ENCODE measurements at places on chromosomes 5 and 9.

GRCh38 chr9:27445057-27445595 is 79.0 kb upstream of the IFNK start:
- no peak for DNase-seq

GRCh38 chr9:84339962-84340361 is 596 bp downstream of the SLC28A3 start:
- DNase-seq = no peak

GRCh38 chr5:31757806-31758205 is 118.9 kb downstream of the PDZD2 start:
- no peak for DNase-seq

- DNase-seq = no peak
Observed at GRCh38 chr5:125584140-125584520, 837.7 kb upstream of the ZNF608 start.

- DNase-seq = no peak
Observed at GRCh38 chr5:173664154-173664526, 47.7 kb upstream of the BOD1 start.

DNA sequence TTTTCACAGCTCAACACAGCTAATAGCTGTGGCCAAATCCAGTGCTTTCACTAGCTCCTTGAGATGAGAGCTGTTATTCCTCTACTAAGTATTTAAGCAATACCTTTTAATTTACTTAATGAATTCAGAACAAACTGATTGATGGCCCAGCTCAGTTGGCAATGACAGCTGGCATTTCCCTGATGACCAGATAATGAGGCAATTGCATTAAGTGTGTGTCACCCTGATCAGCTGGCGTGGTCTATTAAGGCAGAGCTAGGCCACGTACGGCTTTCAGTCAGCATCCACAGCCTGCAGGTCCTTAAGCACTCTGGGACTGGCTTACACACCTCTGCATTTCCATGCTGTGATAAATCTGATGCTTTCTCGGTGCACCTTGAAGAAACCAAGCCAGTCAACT is 34.4 kb downstream of the TTLL11 start:
- DNase-seq = no peak

DNA sequence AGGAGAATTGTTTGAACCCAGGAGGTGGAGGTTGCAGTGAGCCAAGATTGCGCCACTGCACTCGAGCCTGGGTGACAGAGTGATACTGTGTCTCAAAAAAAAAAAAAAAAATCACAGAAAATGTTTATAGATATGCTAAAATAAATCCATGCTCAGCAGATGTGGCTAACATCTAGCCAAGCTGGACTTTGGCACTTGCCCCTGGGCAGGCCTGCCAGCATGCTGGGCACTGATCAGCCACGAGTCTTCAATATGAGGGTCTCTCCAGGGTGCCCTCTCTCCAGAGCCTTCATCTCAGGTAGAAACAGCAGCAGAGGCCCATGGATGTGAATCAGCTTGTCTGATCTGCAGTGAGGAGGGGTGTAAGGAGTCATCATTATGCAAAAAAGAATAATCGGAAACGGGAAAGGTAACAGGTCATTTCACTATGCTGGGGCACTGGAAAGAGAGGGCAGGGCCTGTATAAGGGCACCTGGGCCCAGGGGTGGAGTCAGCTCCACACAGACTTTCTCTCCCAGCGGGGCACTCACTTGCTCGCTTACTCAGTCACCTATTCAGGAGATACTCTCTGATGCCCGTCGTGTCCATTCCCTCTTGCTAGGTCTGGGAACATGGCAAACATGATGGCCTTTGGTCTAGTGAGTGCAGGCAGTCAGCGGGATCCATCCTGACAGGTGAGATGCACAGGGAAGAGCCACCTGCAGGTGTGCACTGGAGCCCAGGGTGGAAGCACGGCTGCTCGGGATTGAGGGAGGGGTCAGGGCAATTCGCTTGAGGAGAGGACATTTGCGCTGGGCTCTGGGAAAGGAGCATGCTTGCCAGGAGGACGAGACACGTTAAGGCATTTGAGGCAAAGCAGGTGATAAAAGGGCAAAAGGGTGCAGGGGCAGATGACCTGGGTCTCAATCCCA is 17.1 kb downstream of the RNF44 start:
- DNase-seq = no peak

- no peak for DNase-seq
Observed at GRCh38 chr5:126975796-126976195, 54.6 kb downstream of the MARCHF3 start.

DNA sequence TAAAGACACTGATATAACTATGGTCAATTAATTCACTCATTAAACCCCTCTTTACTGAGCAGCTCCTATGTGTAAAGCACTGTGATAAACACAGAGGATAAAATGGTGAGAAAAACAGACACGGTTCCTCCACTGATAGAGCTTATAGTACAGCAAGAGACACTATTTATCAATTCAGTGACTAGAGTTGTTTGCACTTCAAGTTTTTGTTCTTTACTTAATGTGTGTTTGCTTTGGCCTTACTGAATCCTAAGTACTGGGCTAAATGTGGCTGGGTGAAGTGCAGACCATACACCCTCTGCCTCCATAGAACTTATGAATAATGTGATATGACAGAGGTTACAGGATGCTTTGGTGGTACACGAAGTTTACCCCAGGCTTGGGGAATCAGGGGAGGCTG is 80.1 kb upstream of the ITGA1 start:
- DNase-seq = no peak

DNA sequence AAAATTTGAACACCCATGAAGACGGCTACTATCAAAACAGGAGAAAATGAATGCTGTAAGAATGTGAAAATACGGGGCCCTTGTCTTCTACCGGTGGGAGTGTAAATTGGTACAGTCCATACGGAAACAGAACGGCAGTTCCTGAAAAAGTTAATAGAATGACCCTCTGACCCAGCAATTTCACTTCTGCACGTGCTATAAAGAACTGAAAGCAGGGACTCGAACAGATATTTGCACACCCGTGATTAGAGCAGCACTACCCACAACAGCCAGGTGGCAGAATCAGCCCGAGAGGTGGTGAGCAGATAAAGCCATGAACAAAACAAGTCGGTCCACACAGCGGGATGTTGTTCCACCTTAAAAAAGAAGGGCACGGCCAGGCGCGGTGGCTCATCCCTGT is 22.6 kb upstream of the SLC12A7 start:
- DNase-seq = no peak

DNA sequence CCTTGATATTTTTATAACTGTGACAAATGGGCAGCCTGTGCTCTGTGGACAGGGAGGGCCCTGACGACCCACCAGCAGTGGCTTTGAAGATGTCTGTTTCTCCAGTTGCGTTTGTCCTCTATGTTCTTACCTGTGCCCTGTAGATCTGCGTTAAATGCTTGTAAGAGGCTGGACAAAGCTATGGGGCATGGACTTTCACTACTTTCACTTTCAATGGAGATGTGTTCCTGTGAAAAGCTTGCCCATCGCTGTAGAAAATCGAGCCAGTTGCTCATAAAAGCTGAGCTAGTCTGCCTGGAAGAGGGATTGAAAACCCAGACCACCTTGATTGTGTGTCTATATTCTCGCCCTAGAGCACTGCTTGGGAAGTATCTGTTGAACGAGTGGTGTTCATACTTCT is 74.1 kb downstream of the PSAT1 start:
- DNase-seq = no peak

- no peak for DNase-seq
Observed at GRCh38 chr9:115988701-115989100, 164.9 kb upstream of the PAPPA start.

GRCh38 chr5:98938464-98938863 is 9.7 kb upstream of the CHD1 start:
- no peak for DNase-seq

- no peak for DNase-seq
Observed at GRCh38 chr9:37382982-37383357, 39.5 kb upstream of the GRHPR start.

GRCh38 chr5:132475987-132476875 is 14.3 kb downstream of the IRF1 start:
- DNase-seq = no peak

- DNase-seq = no peak
Observed at GRCh38 chr5:97764700-97765099, 581.7 kb upstream of the RIOK2 start.

GRCh38 chr5:73740274-73740790 is 114.3 kb downstream of the ARHGEF28 start:
- no peak for DNase-seq

GRCh38 chr9:136757751-136758140 is 297 bp downstream of the LCN8 start:
- no peak for DNase-seq

- DNase-seq = peak; percentile 26
Observed at GRCh38 chr9:124126648-124127646, 115.4 kb downstream of the LHX2 start.

- no peak for DNase-seq
Observed at GRCh38 chr9:81626511-81626910, 62.8 kb downstream of the TLE1 start.

DNA sequence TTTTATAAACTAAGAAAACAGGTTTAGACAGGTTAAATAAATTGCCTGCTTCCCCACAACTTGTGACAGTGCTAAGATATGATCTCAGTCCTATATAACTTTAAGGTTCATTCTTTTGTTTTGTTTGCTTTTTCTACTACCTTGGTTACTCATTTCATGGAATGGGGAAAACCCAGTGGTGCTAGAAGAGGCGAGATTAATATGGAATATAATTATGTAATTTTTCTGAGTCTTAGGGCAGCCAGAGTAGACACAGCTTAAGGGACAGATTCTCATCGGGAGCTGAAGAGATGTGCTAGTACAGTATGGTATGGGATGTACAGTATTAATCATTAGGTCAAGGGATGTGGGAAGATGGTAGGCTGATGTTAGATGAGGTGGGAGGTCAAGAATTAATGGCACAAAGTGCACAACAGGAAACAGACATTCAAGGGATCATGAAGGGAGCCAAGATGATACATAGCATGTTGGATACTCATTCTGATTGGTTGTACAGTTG is 6.2 kb downstream of the TRIM32 start:
- no peak for DNase-seq

DNA sequence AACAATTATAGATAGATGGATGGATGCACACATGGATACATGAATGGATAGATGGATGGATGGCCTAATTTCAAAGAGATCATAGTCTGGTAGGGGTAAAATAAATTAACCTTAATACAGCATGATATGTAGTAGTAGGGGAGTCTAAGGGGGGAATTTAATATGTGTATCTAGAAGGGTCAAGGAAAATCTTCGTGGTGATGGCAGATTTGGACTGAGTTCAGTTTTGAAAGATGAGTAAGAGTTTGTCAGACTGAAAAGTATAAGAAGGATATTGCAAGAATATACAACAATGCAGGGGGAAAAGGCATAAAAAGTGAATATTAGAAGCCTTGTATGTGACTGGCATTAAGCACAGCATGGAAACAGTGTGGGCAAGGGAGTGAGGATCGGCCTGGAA is 98.7 kb downstream of the ZNF462 start:
- DNase-seq = no peak

GRCh38 chr9:34653151-34654072 is 1.4 kb downstream of the IL11RA start:
- no peak for DNase-seq

DNA sequence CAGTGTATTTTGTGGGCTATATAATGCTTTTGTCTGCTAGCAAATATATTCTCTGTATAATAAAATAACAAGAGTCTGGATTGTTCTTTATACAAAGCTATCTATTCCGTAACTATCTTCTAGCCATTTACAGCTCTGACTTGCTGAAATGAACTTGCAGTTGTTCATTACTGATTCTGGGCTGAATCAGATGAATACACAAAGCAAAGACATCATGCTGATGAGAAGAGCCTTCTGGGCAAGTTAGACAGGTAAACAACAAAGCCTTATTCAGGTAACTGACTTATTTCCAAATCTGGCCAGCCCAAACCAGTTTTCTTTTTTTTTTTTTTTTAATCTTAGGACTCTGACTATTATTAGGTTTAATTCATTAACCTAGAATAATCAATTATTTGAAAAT is 255.5 kb downstream of the KIAA0825 start:
- DNase-seq = no peak

GRCh38 chr9:135971111-135971766 is 10.1 kb upstream of the UBAC1 start:
- no peak for DNase-seq

- no peak for DNase-seq
Observed at GRCh38 chr5:173745557-173745956, 129.1 kb upstream of the BOD1 start.

- peak; percentile 39 for DNase-seq
Observed at GRCh38 chr5:102794677-102795331, 39.7 kb downstream of the PAM start.

GRCh38 chr9:37102486-37102885 is 17.9 kb upstream of the ZCCHC7 start:
- no peak for DNase-seq

DNA sequence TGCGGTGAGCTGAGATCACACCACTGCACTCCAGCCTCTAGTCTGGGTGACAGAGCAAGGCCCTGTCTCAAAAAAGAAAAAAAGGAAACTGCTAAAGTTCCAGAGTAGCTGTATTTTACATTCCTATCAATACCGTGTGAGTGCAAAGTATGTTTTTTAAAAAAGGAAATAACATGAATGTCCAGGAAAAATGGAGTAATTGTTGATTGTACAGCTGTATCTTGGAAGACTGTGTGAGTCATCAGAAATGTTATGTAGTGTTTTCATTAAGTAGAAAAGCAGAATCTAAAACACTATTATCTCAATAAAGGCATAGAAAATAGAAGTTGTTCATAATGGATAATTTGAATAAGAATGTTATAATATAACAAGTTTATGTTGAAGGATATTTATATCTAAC is 53.9 kb downstream of the ZCCHC7 start:
- no peak for DNase-seq

DNA sequence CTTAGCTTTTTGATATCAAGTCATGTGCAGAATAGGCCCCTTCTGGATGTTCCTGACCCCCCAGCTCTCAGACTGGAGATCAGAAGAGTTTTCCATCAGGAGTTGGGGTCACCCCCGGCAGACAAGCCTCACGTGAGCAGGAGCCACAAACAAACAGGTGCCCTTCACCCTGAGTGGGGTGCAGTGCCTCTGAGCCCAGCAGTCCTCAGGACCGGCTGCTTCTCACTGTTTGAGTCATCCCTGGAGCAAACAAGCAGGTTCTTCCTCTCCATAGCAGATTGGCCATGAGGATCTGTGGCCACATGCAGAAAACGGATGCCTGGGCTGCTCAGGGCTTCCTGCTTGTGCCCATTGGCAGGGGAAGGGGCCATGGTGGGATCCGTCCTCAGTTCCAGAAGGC is 47.0 kb downstream of the LRSAM1 start:
- DNase-seq = no peak

- DNase-seq = no peak
Observed at GRCh38 chr5:176915906-176916305, 16.8 kb upstream of the HK3 start.

GRCh38 chr9:109861499-109861898 is 81.5 kb downstream of the PALM2AKAP2 start:
- no peak for DNase-seq

Measured in NCI-H1930 (cell line).